ENCODE measurements at places on chromosomes 5 and 9.

GRCh38 chr9:21267485-21268346, 27.9 kb upstream of the IFNA14 start:
- no peak for DNase-seq

- DNase-seq = no peak
Observed at GRCh38 chr5:138951091-138951985, 76.2 kb upstream of the LRRTM2 start.

GRCh38 chr5:146390469-146390868, 51.8 kb downstream of the POU4F3 start:
- no peak for DNase-seq

DNA sequence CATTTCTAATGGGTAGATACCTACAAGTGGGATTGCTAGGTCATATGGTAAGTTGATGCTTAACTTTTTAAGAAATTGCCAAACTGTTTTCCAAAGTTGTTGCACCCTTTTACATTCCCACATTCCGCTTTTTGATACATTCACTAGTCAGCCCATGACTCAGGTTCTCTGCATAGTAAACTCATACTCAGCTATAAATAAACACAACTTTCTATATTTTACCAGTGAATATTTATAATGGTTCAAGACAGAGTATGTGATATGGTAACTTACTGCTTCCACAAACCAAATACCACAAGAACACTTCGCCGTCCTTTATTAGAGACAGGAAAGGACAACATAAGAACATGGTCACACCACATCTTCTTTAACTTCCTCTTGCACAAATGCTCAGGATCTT, 54.0 kb downstream of the PLPP1 start:
- no peak for DNase-seq

- DNase-seq = no peak
Observed at GRCh38 chr5:95060098-95060497, 224.8 kb downstream of the MCTP1 start.

DNA sequence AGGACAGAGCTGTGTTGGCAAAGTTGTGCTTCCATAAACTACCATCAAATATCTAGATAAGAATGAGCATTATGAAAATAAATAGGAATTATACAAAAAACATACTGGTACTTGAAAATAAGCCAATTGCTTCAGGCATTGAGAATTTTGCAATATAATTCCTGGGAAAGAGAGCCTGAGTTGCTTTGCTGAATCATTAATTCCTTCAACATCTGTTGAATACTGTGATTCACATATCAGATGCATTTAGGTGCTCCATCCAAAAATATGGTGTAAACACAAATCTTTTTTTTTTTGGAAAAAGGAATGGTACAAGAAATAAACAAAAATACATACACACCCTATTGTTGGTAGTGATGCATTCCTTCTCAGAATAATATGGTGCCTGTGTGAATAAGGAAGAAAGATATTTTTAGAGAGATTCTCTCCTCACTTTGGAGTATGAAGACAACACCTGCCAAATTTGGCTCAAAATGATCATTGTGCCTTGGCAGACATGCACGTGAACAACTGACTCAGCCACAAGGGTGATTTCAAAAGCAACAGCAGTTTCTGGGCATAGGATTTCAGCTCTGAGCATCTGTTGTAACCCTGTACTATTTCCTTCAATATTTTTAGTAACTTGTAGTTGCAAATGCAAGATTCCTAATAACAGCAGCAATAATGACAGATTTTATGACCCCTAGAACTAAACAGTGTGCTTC, 96.7 kb downstream of the CAVIN4 start:
- DNase-seq = no peak

DNA sequence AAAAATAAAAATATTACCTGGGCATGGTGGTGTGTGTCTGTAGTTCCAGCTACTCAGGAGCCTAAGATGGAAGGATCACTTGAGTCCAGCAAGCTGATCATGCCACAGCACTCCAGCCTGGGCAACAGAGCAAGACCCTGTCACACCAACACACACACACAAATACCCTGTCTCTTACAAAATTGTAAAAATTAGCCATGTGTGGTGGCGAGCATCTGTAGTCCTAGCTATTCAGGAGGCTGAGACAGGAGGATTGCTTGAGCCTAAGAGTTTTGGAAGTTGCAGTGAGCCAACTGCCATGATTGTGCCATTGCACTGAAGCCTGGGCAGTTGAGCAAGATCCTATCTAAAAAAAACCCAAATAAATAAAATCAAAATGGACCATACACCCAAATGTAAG, 32.1 kb upstream of the DENND4C start:
- DNase-seq = no peak

DNA sequence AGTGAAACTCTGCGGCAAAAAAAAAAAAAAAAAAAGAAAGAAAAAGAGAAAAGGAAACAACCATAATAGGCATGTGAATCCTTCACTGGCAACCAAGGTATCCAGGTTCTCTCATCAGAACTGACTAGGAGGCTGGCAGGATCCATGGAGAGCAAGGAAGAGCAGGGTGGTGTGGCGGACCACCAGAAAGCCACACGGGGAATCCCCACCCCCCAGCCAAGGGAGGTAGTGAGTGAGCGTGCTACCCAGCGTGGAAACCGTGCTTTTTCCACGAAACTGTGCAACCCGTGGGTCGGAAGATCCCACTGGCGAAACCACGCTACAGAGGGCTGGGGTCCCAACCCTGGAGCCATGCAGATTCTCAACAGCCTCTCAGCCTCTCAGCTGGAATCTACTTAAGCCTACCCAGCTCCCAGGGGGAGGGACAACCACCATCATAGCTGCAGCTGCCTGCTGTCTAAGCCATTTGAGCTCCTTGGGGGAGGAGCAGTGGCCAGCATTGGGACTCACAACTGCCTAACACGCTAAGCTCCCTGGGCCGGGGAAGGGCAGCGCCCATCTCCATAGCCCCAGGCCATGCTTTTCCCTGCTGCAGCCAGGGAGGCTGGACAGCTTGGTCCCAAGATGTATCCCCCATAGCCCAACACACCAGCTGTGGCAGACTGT, 91.6 kb downstream of the PRELID2 start:
- no peak for DNase-seq

DNA sequence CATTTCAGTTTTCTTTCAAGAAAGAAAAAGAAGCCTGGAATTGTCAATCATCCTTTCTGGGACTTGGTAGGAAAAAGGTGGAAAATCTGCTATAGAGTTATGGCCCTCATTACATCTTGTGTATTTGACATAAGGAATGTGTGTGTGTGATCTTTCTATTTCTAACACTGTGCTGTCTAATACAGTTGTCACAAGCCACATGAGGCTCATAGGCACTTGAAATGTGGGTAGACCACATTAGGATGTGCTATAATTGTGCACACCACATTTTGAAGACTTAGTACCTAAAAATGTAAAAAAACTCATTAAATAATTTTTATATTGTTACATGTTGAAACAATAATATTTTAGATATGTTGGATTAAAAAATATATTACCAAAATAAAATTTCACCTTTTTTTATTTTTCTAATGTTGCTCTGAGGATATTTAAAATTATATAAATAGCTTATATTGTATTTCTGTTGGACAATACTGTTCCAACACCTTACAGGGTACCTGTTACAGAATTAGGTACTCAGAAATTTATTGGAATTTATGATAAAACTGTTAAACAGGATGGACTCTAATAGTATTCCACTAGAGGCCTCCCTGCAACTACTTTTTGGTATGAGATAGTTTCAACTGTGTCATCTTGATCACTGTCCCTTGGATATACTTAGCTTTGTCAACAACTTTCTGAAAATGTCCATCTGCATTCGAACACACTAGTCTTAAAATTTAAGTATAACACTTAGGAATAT, 18.4 kb downstream of the MSANTD3 start:
- DNase-seq = no peak

DNA sequence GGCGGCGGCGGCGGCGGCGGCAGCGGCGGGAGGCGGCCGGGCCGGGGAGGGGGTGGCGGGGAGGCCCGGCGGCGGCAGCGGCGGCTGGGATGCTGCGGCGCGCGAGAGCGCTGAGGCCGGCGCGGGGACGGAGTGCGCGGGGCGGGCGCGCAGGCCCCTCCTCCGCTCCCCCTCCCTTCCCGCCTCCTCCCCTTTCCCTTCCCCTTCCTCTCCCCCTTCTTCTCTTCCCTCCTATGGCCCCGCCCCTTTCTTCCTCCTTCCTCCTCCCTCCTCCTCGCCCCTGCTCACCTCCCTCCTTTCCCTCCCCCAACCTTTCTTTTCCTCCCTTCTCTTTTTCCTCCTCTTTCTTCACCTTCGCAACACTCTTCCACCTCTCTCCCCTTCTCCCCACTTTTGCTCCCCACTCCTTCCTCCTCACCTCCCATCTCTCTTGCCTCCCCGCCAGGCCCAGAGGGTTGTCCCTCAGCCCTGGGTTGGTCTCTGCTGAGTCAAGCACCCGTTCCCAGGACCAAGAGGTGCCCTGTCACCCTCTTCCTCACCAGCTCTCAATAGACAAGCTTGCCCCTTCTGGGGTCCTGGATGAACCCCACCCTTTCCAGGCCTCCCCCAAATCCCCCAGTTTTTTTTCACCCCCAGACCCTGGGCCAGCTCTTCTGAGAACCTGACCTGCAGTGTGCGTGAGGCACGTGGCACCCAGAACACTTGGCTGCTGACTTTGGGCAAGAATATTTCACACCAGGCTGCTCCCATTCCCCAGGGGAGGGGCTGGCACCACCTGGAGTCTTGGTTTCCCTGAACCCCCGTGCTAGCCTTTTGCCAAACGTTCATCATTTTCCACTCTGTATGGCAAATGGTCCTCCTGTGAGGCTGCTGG, at the start of gene SEMA4D:
TSS of gene SEMA4D (minus strand) at position 136 of the 874 bp plus-strand sequence. CDS start 92,657 bp downstream, outside the sequence.
- DNase-seq = no peak

DNA sequence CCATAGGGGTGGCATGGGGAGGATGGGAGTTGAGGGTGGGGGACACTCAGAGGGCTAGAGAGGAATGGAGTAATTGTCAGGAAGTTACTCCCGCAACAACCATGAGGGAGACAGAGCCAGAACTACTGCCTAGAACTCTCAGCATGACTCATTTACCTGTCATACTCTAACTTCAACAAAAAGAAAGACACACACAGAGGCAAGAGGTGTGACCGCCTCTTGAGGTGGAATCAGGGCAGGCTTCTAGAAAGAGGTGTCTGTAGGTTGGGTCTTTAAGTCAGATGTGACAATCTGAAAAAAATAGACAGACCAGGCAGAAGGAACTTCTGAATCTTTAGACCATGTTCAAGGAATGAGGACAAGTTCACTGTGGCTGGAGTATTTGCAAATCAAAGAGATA, 73.4 kb downstream of the GABBR2 start:
- DNase-seq = no peak

- DNase-seq = no peak
Observed at GRCh38 chr5:54176066-54176830, 134.1 kb downstream of the ARL15 start.

DNA sequence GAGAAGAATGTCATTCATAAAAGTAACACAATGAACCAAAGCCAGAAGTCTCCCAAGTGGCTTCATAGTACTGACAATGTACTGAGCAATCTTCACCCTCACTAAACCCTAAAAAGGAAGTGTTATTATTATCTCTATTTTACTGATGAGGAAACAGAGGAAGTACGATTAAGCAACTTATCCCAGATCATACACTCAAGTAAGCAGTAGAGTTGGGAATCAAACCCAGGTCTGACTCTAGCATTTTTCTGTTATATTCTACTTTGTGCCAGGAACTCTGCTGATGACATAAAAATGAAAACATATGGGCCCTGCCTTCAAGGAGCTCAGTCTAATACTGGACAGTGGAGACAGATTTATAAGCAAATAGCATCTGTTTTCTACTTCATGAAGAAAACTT, 109.2 kb downstream of the RAPGEF6 start:
- no peak for DNase-seq

GRCh38 chr5:156021866-156022265, 305.1 kb upstream of the SGCD start:
- DNase-seq = no peak

DNA sequence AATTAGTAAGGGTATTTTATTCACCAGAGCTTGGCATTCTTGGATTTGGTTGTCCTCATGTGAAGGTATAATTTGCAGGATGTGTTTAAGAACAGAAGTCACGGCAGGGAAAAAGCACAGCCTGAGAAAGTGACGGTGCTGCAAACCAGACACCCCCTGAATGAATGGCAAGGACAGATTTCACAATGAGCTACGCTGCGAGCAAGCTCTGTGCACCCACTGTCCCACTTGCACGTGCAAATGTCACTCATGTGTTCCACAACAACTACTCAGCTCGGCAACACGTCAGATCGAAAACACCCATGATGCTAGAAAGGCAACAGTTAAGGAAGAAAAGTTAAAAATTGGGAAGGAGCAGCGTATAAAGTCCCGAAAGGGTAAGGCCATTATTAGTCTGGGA, 168.9 kb downstream of the ROR2 start:
- DNase-seq = no peak

DNA sequence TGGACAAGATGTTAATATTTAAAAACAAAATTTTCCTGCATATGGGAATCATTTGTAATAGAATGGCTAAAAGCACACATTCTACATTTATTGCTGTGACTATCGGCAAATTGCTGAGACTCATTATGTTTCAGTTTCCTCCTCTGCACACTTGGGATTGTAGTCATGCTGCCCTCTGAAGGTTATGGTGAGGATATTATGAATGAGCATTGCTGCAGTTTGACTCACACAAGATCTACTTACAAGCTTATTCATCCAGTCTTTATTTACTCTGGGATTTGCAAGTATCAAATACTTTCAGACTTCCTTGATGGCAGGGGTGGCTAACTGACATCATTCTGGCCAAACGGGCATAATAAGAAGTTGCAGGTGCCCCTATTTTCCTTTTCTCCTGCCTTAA, 9.5 kb upstream of the NFIL3 start:
- DNase-seq = no peak

DNA sequence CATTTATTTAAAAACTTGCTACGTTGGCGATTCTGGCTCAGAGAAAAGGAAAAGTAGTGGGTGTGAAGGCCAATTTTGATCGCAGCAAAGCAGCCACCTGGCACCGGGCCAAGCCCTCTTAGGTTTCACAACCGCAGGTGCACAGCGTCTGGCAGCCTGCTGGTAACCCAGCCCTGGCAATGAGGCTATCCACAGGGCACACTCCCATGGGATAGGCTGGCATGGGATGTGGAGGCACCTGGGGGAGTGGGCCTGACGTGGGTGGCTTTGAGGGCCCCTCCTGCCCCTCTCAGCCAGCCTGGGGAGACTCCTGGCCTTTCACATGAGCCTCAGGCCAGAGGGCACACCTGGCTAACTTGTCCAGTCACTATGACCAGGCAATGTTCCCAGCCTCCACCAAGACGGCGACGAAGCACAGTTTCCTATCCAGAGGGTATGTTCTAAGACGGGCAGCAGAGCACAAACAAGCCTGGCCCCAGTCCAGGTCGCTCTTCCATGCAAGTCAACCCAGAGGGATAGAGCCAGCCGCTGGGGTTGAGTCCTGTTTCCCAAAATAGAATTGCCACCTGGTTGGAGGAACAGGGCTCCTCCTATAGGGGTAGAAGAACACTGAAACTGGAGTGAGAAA, 19.0 kb downstream of the CMBL start:
- peak; percentile 70 for DNase-seq

GRCh38 chr9:104923740-104924139, 4.2 kb downstream of the ABCA1 start:
- DNase-seq = no peak

Data from NCI-H187 treated with DMSO at 0.1 percent for 48 hours (cell line).